EH (cell line): ENCODE measurements at places on chromosomes 16 and 17.

DNA sequence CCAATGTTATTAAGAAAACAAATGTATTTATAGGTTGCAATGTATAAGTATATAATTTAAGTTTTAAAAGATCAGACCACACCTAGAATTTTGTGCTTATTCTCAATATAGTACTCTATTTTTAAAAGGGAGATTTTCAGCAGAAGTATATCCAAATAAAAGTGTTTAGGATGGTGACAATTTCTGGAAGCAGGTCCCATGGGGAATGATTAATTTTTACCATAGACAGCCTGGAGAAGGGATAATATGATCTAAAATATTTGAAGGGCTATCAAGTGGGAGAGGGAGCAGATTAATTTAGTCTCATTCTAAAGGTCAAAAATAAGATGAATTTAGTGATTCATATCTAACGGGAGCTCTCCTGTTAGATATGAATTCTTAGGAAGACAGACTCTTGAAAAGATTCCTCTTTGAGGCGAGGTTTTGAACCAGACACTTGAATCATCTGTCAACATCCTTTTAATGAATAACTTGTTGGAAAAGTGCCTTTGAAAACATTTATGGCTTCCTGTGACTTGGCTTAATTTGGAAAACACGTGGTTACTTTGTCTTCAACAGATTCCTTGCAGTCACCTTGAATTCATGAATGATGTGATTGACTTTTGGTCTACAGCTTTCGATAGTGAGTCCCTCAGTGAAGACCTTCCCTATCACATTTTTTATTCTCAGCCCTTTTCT is 29.3 kb upstream of the SMIM36 start:
- DNase-seq = peak; percentile 41

GRCh38 chr17:60941571-60941970 is 263.9 kb downstream of the BCAS3 start:
- no peak for DNase-seq

- peak; percentile 25 for DNase-seq
Measured at GRCh38 chr16:47503936-47504335, 42.8 kb downstream of the PHKB start.

- no peak for DNase-seq
Measured at GRCh38 chr17:30443721-30444120, 33.5 kb upstream of the GOSR1 start.

DNA sequence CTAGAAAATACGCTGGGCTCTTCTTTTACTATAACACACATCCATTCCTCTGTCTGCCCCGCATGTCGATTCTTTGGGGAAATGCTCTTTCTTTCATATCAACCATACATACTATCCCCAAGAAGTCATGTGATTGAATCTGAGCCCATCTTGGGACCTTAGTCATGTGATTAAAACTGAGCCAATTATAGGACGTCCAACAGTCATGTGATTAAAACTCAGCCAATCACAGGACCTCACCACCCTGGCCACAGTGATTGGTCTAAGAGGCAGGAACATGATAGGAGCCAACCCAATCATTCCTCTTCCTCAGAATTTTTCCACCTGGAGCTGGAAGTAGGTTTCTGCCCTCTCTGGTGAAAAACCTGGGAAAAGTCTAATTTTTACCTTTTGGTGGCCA is 78.8 kb downstream of the TMEM114 start:
- no peak for DNase-seq

DNA sequence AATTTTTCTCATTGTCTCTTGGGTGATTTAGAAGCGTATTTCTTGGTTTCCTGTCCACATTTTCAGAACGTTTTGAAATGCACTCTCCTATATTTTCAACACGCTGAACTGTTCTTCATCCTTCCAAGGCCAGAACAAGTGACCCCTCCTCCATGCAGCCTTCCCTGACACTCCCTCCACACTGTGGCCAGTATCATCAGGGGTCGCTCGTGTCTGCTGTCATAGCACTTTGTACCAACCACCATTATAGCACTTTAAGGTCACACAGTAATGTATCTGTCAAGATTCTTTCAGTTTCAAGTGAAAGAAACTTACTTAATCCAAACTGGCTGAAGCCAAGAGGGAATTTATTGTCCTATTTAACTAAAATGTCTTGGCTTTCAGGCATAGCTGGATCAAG is 17.5 kb upstream of the IL21R start:
- DNase-seq = no peak

DNA sequence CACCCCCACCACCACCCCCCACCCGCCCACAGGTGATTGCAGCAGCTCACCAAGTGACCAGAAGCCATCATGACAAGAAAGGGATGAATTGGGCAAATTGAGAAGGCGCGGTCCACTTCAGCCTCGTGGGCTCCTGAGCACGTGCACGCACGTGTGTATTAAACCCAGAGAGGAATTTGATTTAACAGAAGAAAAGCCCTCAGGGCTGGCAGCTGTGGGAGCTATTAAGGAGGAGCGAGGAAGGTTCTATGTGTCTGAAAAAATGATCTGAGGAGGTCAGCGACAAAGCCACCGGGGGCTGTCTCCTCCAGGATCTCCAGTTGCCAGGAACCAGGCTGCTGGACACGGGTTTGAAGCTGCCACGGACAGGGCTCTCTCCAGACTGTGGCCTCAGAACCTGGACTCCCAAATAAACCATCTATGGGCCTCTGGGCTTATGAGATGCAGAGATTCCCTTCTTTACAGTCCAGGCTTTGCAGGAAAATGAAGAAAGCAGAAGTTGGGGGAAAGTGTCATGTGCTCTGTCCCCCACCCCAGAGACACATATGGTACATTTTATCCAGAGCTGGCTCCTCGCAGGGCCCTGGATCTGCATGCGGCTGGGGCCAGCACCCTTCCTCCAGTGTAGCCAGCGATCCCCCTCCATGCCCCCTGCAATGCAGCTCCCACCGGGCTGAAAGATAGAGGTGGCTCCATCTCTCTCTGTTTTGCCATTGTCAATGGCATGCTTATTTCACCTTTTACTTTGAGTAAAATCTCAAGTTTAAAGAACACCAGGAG is 219.7 kb upstream of the RPL38 start:
- no peak for DNase-seq

GRCh38 chr17:10285896-10286295 is 86.9 kb downstream of the MYH13 start:
- DNase-seq = no peak

DNA sequence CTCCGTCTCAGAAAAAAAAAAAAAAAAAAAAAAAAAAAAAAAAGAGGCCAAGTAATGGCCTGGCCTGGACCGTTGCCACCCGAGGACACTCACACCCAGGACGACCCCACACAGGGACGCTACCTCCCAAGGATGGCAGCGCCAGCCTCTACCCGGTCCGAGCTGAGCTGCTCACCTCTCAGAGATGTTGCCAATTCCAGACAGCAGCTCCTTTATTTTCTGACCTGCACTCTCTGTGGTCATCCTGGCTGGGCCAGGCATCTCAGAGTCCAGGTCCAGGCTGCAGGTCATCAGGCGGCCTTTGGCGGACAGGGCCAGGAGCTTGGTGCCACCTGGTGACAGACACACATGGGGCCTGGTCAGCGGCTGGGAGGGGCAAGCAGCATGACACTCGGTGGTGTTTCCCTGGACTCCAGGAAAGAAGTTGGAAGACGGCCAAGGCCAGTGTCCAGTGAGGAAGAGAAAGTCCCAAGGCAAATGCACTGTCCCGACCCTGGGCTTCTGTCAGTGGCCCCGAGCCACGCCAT is 3.1 kb downstream of the FAAP100 start:
- no peak for DNase-seq

GRCh38 chr16:88926374-88926990 is 50.5 kb downstream of the CBFA2T3 start:
- peak; percentile 37 for DNase-seq

DNA sequence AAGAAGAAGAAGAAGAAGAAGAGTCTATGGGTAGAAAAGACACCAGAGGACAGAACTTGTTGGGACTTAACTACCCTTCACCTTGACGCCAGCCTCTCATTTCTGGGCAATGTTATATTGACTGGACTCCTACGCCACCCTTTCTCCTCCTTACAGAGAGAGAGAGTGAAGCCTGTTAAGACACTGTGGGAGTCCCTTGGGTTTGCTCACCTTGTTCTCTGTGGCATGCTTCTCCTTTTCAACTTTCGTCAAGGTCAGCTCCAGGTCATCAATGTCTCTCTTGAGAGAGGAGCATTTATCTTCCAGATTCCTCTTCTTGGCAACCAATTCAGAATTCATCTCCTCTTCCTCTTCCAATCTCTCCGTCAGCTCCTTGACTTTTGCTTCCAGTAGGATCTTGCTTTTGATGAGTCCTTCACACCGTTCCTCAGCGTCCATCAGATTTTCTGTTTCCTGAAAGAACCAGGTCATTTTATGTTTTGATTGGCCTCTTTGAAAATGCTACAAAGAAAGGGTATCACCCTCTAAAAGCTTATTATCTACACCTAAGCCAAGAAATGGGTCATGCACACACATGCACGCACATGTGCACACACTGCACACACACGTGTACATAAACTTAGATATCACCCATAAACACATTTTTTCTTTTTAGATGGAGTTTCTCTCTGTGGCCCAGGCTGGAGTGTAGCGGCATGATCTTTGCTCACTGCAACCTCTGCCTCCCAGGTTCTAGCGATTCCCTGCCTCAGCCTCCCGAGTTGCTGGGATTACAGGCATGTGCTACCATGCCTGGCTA is 48.8 kb downstream of the MYH13 start:
- no peak for DNase-seq

DNA sequence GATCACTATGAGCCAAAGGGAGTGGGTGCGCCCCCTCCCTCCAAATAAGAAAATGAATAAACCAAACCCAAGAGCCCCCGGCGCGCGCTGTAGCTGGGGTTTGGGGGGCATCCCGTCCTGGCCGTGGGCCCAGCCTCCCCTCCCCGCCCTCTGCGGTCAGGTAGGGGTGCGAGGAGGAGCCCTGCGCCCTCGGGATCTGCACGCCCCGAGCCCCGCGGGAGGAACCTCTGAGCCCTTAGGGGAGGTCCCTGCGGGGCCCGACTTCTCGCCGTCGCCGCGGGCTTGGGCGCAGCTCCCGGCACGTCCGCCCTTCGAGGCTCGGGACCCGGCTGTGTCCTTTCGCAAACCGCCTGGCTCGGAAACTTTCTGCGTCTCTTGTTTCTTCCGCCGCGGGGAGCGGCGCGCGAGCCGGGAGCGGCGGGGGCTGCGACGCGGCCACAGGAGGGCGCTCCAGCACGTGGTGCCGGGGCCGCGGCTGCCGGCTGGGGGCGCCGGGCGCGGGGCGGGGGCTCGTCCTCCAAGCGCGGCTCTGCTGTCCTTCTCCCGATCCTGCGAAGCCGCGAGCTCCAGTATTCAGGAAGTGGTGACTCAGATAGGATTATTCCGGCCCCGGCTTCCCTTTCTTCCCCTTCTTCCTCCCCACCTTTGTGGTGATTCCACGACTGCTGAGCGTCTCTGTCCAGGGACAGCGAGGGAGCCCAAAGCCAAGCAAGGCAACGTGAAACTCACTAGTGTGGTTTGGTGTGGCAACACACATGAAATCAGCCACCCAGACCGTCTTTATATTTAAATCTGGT is 1.6 kb downstream of the PITPNC1 start:
- DNase-seq = peak; percentile 84

- no peak for DNase-seq
Measured at GRCh38 chr17:2981325-2981724, 82.1 kb downstream of the OR1D5 start.

DNA sequence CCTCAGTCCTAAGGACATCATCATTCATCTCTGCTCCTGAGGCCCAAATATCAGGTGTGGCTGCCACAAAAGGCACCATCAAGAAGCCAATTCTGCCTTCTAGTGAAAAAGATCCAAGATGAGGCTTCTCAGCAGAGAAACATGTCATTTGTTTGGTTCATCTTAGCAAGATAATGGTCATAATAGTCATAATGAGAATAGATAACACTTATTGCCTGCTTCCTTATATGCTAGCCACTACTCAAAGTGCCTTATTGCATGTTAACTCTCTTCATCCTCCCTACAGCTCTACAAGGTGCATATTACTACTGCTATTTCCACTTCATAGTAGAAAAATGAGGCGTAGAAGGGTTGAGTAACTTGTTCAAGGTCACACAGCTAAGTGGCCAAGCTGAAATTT is 45.0 kb upstream of the MRPS23 start:
- DNase-seq = no peak

- DNase-seq = no peak
Measured at GRCh38 chr16:53029971-53030370, 22.7 kb downstream of the CHD9NB start.

DNA sequence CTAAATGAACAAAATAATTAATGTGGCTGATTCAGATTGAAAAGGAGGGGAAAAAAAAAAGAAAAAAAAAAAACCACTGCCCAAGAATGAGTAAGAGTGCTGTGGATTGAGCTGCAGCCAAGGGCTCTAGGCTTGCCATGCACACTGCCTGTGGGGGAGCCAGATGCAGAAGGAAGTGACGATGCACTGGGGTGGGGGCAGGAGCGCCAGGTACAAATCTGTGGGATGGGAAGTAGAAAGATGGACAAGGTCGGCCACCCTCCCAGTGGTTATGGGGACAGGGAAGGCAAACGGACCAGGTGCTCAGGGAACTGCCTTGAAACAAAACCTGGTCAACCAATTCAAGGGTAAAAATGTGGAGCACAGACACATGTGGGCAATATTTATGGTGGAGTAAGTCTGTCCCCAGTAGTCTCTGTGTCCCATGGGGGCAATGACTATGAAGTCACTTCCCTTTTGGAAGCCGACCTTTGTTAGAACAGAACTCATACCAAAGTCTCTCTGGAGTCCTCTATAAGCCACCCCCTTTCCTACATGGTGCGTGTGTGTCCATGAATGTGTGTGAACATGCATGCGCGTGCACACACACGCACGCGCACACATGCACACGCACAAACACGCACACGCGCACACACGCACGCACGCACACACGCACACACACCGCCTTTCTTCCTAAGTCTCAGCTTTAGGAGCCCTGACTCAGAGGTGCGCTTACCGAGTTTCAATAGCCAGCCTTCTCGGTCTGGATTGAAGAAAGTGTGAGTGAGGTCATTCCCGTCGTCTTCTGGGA is 84.3 kb downstream of the CYTH1 start:
- peak; percentile 54 for DNase-seq
